ENCODE measurements at places on chromosomes 12 and 14. TPM values are rescaled to one million over a fixed set of nuclear protein-coding genes. Genes with fewer than 3 reads are reported as not detected.

The OAS2 gene
- 80.2 TPM for total RNA-seq

The GPR135 gene
- 0.74 TPM for total RNA-seq

The FAM234B gene
- 6.6 TPM for total RNA-seq

The CYP27B1 gene
- total RNA-seq: 14.7 TPM

DNA sequence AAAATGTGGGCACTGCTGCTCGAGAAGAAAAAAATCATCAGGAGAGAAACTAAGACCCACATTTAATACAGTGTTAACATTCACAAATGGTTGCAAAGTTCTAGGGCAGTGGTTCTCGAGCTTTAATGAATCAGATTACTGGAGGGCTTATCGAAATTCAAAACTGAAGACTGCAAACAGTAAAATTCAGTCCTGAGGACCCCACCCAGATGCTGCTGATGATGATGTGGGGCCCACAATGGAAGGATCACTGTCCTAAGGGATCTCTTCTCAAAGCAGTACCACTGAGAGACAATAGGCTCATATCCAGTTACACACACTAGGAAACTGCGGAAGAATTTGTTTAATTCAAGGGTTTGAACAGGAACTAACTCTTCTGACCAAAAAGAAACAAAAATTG is 31.4 kb downstream of the DICER1 start:
- DNase-seq: no peak

DNA sequence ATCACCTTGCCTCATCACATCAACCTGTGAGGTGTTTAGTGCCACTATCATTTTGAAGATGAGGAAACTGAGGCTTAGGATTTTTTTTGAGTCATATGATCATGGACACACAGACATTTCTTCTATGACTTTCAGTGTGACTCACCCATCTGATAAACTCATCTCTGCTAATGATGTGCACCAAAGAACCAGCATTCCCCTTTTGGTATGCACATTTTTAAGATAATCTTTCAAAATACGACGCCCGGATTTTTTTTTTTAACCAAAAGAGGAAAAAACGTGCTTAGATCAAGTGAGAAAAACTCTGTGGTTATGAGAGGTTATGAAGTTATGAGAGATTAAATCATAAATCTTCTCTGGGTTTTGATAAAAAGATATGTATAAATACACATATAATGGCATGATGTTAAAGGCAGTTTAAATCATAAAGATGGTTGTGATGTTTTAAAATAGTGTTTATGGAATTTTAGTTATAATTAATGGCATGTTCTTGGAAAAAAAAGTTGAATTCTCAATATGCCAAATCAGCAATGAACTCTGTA is 948.1 kb downstream of the TMTC2 start:
- no peak for DNase-seq

DNA sequence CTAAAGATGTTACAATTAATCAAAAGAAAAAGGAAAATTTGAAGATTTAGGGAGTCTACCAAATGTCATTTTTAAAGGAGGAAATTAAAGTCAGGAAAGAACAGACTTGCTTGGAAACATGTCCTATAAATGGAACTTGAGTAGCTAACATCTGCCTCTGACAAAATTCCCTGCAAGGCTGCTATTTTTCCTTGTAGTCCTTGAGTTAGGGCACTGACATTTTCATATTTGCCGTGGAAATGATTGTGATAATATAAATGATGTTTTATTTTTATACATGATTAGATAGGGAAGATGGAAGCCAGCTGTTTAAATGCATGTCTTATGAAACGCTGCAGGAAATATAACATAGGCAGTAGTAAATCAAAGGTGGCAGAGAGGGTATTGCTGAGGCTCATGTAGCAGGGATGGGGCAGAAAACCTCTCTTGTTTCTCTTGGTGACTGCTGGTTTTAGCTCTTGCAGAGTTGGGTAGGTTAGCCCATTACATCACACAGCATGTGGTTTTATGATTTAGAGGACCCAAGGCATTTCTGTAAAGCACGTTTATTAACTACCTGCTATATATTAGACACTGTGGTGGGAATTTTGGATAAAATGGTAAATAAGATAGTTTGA is 21.7 kb downstream of the NUBPL start:
- DNase-seq: no peak

DNA sequence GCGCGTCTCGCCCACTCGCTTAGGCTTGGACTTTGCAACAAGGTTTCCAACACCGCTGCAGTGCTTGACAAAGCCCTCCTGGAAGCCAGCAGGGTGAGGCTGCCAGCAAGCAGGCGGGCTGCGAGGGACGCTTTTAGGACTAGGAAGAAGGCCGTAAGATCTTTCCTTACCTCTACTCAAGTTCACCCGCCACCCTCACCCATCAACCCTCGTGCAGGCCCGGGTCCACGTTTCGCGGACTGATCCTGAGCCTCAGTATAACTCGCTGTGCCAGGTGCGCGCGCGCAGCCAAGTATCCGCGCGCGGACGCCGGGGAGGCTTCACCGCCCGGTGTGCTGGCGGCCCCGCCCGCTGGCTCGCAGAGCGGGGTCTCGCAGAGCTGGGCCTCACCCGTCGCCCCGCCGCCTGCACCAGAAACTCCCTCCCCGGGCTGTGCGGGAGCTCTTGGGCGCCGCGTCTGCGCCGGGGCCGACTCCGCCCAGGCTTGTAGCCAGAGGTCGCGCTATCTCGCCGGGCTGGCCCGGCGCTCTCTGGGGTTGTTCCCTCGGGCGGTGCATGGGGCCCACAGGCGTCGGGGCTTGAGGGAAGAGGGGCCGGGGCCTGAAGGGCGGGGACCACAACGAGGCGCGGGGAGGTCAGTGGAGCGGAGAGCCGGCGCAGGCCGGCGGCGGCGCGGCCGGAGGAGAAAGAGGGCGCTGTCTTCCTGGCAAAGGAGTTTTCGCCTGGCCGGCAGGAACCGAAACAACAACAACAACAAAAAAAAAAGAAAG is 7.6 kb upstream of the SIX1 start:
- DNase-seq: peak; percentile 58

DNA sequence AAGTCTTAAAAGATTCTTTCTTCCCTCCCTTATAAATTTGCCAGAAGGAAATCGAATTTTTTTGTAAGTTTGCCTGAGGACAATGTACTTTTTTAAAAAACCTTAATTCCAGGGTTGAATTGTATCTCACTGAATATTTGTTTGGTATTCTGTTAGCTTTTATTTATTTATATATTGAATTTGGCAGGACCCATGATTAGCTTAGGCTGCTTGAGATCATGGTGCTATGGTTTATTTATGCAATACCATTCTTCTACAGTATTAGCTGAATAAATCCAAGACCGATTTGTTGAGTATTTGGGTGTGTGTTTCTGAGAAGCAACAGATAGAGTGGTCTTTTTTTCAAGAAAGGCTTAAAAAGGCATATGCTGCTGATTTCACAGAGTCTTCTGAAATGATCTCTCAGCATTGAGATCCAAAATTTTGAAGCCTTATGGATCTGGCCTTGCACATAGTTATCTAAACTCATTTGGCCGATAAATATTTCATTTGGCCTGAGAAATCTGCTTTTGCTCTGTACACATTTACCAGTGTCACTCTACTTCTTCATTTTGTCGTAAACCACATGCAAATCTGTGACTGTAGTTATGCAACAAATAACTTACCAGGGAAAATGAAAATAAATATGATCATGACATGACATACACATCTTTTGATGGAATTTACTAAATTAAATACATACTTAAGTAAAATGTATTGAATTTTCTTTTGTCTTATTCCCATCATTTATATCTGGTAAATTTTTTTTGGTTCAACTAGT is 265.8 kb upstream of the FLRT2 start:
- no peak for DNase-seq

DNA sequence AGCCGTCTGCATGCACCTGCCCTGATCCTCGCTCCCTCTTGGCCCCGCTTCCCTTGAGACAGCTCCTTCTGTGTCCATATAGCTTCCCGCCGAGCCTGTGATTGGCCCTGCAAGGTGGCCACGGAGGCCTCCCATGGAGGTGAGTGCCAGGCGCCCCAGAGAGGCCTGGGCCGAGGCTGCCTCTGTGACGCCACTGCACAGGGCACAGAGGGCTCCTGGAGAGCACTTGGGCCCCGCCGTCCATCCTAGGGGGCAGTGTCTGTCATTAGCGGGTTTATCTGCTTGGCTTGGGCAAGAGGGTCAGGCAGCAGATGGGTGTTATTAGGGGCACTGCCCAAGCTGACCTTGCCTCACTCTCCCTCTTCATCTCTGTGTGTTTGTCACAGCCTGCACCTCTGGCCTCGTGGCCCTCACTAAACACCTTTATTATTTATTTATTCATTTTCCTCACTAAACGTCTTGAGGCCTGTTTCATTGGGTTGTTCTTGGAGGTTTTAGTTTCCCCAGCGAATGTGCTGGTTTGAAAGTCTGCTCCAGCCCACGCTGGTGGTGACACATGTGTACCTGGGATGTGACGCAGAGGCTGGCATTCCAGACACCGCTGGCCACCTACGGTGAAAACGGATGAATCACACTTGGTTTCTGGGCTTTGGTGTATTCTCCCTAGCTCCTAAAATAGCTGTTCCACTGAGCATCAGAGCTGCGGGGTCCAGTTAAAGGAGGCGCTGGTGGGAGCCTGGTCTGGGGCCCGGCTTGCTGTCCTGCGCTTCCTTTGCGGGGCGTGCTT is 5.9 kb downstream of the ZFYVE21 start:
- peak; percentile 44 for DNase-seq

GRCh38 chr12:26096036-26096435 is 28.8 kb downstream of the BHLHE41 start:
- DNase-seq: no peak

- DNase-seq: no peak
Observed at GRCh38 chr14:52987514-52987913, 36.7 kb upstream of the FERMT2 start.

GRCh38 chr12:25496098-25496587 is 56.9 kb downstream of the LMNTD1 start:
- DNase-seq: no peak

DNA sequence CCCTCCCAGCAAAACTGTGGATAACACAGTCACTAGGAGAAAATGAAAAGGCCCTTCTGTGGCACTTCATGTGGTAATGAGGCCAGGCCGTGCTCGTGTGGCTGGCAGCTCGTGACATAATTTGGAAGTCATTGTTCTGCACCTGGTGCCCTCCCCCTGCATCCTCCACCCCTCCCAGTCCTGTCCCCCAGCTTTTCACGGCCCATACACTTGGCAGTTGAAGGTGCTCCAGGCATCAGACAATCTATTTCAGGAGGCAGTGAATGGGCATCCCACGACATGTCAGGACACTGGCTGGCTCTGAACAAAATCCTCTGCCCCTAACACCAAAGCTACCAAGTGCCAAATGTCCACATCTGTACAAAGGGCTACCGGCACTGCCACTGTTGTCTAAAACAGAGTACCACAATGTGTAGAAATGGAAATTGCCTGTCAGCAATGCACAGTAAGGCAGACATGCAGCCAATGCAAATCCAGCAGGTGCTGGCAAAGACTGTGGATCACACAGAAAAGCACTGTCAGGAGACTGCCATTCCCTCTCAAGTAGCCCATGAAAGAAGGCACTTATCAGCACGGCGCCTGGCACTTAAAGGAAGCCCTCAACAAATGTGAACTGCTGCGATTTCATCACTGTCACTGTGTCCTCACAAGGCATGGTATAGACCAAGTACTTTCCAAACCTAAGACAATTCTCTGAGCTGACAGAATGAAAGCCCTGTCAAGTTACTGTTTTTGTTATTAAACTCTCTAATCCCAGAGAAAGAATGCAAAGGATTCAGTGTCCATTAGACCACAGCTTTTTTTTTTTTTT is 39.1 kb downstream of the CORO1C start:
- DNase-seq: no peak

DNA sequence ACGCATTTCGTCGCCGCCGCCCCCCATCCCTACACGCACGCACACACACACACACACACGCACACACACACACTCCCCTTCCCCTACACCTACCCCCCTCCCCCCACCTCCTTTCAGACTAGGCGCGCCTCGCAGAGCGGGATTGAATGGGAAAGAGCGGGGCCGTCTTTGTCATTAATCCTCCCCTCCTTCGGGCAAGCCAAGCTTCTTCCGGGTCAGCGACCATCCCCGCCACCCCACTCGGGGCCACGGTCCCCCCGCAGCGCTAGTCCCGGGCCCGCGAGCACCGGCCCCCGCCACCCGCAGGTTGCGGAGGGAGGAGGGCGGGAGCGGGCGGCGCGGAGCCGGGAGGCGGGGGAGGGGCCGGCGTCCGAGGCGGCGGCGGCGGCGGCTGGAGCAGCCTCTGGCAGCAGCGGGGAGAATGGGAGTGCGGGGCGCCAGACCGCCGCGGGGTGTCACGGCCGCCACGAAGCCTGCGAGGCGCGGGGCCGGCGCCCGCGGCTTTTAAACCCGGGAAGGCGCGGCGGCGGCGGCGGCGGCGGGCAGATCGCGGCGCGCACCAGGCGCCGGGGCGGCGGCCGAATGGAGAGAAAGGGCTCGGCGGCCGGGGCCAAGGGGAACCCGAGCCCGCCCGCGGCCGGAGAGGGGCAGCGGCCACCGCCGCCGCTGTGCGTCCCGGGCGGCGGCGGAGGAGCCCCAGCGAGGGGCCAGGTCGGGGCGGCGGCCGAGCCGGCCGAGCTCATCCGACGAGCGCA is at the start of gene TTC9:
TTC9 (plus strand) TSS at position 369 of the 755 bp plus-strand sequence; CDS start at position 583, 214 bp downstream.
- DNase-seq: peak; percentile 59

GRCh38 chr14:92973261-92973797 is 50.4 kb downstream of the CHGA start:
- peak; percentile 22 for DNase-seq

DNA sequence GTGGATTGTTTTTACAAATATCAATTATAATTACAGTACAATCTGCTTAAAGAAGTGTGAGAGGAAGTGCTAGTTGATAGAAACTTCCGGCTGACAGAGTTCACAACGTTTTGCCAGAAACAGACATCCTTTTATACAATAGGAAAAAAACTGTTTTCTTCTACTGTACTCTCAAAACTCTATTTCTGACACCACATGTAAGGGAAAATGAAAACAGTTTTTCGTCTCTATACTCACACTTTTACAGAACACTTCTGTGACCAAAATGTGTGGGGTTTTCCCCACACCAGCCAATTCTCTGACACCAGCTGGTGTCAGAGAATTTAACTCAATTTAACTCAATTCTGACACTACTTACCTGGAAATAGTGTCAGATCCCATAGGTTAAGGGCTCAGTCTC is 24.2 kb upstream of the HIF1A start:
- DNase-seq: peak; percentile 57

- DNase-seq: no peak
Observed at GRCh38 chr14:32764131-32764530, 174.5 kb upstream of the NPAS3 start.

DNA sequence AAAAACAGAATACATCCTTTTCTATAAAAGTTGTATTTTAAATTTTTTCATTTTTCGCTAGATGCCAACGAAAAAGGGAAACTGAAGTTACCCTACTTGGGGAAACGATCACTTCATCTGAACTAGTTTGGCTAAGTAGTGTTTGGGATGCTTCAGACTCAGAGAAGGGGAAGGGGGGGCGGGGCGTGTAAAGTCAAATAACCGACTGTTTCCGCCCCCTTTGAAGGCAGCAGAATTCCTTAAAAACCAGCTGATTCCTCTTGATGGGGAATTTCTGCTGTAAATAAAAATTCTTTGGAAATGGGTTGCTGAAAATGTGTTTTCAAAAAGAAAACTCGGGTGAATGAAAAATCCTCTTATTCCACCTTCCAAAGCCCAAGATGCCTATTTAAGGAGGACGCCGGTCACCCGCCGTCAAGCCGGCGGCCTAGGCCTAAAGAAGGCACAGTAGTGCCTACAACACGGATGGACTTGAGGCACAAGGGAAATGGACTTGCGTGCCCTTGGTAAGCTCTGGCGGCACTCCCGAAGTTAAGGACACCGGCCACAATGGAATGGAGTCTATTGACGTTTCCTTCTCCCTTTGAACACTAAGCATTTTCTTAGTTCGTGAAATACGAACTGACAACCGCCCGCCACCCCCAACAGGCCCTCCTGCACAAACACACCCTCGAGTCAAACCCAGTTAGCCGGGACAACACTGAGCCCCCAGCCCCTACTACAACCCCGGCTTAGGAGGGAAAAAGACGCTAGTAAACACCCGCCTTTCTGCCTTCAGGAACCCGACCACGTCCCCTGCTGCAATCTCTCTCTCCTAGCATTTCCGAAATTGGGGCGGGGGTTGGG is 1.9 kb downstream of the ATXN2 start:
- DNase-seq: peak; percentile 21
